ENCODE measurements at places on chromosomes 3 and 15.

DNA sequence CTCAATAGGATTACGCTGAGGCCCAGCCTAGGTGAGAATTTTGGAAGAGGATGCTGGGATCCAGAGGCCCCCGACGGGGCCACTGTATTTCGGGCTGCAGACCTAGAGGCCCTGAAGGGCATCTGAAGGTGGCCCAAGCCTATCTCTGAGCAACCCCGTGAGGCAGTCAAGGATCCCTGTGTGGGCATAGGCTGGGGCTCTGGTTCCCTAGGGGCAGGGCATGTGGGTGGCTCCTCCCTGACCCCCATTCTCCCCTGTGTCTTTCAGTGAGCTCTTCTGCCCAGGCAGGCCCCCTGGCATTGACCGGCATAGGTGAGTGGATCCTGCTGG is 216.0 kb downstream of the SNRPN start:
- no peak for DNase-seq

DNA sequence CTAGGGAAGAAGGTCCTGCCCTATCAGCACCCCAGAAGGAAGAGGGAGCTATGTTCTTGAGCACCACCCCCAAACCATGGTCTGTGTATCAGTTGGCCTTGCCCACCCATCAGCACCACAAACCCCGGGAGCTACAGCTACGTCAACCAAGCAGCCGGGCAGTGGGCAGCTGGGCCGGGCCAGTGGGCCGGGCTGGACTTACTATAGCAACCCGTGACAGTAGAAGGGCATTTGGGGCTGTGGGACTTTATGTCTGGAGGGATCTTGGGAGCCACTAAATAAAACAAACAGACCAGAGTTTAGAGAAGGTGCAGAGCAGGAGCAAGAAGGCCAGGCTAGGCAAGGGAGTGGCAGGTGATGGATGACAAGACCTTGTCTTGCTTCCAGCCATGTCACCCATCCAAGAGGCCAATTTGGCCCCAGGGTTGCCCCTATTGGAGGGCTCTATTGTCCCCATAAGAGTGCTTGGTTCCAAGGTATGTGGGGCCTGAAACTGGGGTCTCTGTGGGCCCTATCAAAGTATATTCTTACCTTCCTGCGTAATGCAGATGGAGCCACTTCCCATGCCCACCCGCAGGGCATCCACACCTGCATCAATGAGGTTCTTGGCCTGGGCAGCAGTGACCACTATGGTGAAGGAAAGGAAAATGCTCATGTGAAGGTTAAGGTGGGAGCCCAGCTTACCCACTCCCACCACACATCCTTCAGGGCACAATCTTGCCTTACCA is 3.2 kb downstream of the IMPDH2 start:
- no peak for DNase-seq

DNA sequence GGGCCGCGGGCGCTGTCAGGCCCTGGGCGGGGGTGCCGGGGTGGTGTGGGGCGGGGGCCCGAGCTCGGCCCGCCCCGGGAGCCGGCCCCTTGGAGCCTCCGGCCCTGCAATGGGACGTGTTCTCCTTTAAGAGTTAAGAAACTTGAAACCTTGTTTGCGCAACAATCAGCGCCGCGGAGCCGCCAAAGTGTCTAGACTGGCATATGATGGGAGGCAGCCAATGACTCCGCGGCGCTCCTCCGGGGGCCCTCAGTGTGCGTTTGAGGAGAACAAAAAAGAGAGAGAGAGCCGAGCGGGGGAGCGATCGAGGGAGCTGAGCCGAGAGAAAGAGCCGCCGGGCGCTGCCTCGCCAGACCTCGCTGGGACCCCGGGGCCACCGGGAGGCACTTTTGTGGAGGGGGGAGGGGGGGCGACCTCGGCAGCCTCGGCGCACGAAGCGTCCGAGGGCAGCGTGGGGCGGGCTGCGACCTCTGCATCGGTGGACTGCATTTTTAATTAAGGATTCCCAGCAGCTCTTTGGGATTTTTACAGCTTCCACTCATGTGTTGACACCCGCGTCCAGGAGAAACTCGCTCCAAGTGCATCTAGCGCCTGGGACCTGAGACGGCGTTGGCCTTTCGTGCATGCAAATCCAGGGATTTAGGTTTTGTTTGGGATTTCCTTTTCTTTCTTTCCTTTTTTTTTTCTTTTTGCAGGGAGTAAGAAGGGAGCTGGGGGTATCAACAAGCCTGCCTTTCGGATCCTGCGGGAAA is at the start of gene SMAD6:
TSS of gene SMAD6 (plus strand) at position 202 of the 752 bp plus-strand sequence. CDS start 1,023 bp downstream, outside the sequence.
- peak; percentile 92 for DNase-seq

DNA sequence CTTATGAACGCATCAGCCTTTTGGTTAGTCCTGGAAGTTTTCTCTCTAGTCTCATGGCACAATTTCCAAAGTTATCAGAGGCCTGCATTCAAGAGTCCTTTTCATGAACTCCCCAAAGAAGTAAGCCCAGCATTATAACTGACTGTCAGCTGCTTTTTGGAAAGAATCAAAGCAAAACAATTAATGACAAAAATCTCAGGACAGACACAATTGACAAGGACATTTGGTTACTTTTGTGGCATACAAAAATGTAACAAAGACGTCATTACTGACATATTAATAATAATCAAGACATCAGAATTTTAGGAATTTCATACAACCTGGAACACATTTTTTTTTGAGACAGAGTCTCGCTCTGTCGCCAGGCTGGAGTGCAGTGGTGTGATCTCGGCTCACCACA is 21.2 kb downstream of the KATNBL1 start:
- no peak for DNase-seq

- no peak for DNase-seq
These were observed 999 bp downstream of the SQOR start for GRCh38 chr15:45635763-45636292.

GRCh38 chr3:107977221-107978130 is 113.4 kb downstream of the CD47 start:
- no peak for DNase-seq

DNA sequence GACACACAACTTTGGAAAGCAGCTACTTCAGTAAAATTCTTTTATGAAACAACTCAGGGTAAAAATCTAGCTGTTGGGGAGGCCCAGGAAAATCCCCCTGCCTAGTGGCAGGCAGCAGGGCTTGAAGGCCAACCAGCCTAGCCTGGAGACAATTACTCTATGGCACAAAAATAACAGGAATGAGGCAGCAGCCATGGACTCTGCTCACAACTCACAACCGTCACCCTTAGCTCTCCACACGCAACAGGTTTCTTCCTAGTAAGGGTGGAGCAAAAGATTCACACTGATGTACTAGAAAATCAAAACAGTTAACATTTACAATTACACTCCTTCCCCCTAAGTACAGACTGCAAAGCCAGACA is 530 bp upstream of the FBXL22 start:
- no peak for DNase-seq

- DNase-seq = peak; percentile 9
These were observed 91.6 kb upstream of the FAM98B start for GRCh38 chr15:38362355-38362754.

DNA sequence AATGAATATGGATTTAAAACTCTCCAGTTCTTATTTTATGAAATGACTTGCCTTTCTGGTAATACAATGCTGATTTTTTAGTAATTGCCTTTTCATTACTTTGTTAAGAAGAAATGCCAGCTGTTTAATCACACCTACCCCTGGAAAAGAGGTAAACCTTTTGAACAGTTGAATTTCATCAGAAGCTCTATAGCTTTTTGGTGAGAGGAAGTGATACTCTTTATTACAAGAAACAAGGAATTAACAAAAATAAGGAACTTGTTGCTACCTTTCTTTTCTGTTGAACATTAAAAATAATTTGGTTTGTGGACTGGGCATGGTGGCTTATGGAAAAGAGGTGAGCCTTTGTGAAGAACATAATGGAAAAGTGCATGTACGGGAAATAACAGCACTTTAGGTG is 19.7 kb downstream of the BLOC1S6 start:
- no peak for DNase-seq

GRCh38 chr3:71990545-71990944 is 205.6 kb upstream of the PROK2 start:
- DNase-seq = no peak

DNA sequence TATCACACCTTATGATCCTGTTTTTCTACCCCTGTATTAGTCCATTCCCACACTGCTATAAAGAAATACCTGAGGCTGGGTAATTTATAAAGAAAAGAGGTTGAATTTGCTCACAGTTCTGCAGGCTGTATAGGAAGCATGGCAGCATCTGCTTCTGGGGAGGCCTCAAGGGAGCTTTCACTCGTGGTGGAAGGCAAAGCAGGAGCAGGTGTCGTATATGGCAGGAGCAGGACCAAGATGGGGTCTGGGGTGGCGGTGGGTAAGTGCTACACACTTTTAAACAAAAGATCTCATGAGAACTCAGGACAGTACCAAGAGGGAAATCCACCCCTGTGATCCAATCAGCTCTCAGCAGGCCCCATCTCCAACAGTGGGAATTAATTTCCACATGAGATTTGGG is 15.4 kb upstream of the SCAP start:
- no peak for DNase-seq

DNA sequence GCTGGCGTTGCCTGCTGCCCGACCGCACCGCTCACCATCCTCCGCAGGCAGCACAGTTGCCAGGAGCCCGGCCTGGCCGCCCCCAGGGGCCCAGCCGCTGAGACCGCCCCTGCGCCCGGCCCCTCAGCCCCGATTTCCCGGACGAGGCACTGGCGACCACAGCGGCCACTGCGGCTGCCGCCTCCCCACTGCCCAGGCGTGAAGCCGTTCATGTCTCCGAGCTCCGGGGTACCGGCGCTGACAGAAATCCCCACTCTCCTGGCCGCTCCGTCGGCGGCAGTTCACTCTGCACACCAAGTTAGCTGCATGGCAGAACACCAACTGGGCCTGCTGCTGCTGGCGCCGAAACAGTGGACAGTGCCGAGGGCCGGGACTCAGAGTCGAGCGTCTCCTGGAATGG is 8.5 kb downstream of the SELENOT start:
- DNase-seq = no peak

DNA sequence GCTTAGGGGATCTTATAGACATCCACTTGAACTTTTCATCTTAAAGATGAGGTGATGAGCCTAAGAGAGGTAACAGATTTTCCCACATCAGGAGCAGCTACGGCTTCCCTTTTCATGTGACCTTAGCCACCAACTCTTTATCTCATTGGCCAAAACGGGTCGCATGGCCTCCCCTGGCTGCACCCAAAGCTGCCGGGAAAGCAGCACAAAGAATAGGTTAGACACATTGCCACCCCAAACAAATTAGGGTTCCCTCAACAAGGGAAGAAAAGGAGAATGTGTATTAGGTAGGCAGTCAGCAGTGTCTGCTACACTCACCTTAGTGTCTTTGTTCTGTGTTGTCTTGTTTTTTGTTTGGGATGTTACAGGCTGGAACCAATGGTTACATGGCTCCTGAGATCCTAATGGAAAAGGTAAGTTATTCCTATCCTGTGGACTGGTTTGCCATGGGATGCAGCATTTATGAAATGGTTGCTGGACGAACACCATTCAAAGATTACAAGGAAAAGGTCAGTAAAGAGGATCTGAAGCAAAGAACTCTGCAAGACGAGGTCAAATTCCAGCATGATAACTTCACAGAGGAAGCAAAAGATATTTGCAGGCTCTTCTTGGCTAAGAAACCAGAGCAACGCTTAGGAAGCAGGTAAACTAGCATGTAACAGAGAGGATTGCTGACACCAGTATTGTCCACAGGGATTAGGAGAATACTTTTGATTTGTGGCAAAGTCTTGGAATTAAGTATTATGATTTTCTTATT is 44.2 kb downstream of the GRK7 start:
- no peak for DNase-seq

DNA sequence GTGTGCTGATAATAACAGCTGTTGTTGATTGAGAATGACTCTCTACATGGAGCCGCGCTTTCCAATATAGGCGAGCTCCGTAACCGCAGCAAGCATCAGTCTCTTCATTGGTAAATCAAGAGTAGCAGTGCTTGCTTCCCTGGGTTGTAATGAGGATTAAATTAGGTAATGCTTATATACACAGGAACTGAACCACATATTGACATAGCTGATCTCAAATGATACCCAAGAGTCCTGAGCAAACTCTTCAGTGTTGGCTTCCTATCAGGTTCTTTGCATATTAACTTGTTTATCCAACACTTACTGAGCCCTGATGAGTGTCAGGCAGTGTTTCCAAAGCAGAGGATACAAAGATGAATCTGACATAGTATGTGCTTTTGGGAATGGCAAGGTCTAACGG is 46.4 kb upstream of the SLCO3A1 start:
- no peak for DNase-seq

DNA sequence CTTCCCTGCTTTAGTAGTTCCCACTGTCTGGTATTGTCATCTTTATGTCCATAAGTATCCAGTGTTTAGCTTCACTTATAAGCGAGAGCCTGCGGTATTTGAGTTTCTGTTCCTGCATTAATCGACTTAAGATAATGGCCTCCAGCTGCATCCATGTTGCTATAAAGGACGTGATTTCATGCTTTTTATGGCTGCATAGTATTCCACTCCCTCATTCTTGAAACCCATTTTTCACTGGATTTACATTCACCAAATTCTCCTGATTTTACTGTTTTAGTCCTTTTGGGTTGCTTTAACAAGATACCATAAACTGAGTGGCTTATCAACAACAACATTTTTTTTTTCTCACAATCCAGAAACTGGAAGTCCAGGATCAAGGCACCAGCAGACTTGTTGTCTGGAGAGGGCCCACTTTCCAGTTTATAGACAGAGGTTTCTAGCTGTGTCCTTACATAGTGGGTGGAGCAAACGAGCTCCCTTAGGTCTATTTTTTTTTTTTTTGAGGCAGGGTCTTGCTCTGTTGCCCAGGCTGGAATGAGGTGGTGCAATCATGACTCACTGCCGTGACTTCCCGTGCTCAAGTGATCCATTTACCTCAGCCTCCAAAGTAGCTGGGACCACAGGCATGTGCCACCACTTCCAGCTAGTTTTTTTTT is 6.1 kb upstream of the TICRR start:
- no peak for DNase-seq

- no peak for DNase-seq
These were observed 248.7 kb upstream of the IL12A start for GRCh38 chr3:159739969-159740368.

GRCh38 chr3:33652736-33653135 is 65.3 kb downstream of the CLASP2 start:
- no peak for DNase-seq

- DNase-seq = no peak
These were observed 146.5 kb downstream of the EBLN2 start for GRCh38 chr3:73207946-73208440.

Measured in mammary epithelial cell (primary cell).